ENCODE measurements at places on chromosomes 7 and 10. TPM values are rescaled to one million over a fixed set of nuclear protein-coding genes. Genes with fewer than 3 reads are reported as not detected.

DNA sequence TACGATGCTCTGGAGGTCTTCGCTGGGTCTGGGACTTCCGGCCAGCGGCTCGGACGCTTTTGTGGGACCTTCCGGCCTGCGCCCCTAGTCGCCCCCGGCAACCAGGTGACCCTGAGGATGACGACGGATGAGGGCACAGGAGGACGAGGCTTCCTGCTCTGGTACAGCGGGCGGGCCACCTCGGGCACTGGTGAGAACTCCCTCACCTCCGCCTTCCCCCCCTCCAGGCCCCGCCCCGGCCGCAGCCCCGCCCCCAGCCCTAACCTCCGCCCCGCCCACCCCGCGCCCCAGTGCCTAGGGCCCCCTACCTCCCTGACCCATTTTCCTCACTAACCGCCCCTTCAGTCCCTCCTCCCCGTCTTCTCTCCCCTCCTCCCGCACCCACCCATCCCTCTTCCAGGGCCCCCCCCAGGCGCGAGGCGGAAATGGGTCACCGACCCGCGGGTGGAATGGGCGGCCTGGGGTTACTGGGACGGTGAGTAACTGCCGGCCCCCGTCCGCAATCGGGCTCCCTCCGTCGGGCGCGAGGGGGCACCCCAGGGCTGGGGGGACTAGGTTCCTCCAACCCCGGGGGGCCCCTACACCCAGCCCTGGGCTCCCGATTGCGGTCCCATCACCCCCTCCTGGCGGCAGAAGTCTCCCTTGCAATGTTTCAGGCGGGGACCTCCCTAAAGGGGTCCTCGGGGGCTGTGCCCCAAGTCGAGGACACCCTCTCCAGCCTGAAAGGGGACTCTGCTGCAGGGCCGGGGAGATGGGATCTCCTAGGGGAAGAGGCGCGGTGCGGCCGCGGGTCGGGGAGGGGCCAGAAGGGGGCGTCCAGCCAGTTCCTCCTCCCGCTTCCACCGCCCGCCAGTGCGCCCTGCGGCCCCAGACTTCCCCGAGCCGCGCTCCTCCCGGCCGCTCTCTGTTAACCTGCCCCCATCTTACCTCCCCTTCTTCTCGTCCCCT lies 2.1 kb downstream of the PCOLCE start:
- no peak for DNase-seq

GDF2 gene
- total RNA-seq, result not detected

IQCE gene
- total RNA-seq, result 8.7 TPM

H2BK1 gene
- total RNA-seq, result not detected

EBLN1 gene
- total RNA-seq, result not detected

- DNase-seq, result no peak
Observed at GRCh38 chr7:69706070-69706469, 107.8 kb downstream of the AUTS2 start.

GRCh38 chr7:40815512-40815911 lies 680.7 kb downstream of the SUGCT start:
- DNase-seq, result no peak
